ENCODE measurements at places on chromosomes 5 and 9.

- peaks cover 3% of the 10 kb centered on the region for H3K27me3 ChIP-seq
- no peaks in the 10 kb centered on the region for H3K4me1 ChIP-seq
- H3K27ac ChIP-seq: no peak overlapping the region
- H3K4me3 ChIP-seq: no peak overlapping the region
These were observed 481.3 kb downstream of the ZSWIM6 start for GRCh38 chr5:61813361-61813760.

DNA sequence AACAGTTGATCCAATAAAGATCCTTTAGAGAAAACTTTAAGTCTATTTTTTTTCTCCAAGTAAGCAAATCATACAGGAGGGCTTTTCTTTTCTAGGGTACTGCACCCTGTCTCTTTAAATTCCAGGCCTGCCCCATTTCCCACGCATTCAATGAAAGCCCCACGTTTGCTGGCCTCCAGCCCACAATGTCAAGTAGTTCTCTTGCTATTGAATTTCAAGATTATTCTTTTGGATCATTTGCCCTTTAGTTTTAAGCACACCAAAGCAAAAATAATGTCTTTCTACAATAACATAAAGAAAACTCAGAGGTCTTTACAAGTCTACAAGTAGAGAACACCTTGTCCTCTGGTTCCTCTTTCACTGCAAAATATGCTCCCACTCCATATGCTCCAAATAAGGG lies 15.6 kb downstream of the MLLT3 start:
- H3K4me3 ChIP-seq: no peak overlapping the region
- no peaks in the 10 kb centered on the region for H3K27me3 ChIP-seq
- DNase-seq: no peak
- no peak overlapping the region for H3K27ac ChIP-seq
- H3K36me3 ChIP-seq: no peaks in the 10 kb centered on the region

DNA sequence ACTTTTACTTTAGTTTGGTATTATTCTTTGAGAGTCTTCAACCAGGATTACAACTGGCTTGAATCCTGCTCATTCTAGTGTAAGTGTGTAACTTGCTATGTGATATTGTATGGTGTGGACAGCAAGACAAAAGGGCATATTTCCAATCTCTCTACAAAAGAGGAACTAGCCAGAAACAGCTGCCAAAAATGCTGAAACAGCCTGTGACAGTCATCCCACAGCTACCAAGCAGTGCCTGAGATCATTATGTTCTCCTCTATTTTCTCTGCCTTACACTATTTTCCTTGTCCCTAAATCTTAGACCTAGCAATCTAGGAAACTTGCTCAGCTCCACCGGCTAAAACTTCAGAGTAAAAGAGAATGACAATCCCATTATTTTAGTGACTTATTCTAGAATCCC lies 42.8 kb downstream of the WDR41 start:
- DNase-seq: no peak
- H3K4me3 ChIP-seq: no peak overlapping the region
- H3K36me3 ChIP-seq: peaks cover 45% of the 10 kb centered on the region
- H3K27ac ChIP-seq: no peak overlapping the region
- H3K27me3 ChIP-seq: no peaks in the 10 kb centered on the region
- H3K4me1 ChIP-seq: peaks cover 13% of the 10 kb centered on the region

GRCh38 chr9:114616684-114617520 lies 5.8 kb downstream of the TMEM268 start:
- H3K27ac ChIP-seq: peak overlapping the region; percentile 31
- no peaks in the 10 kb centered on the region for H3K36me3 ChIP-seq
- DNase-seq: peak; percentile 26
- no peaks in the 10 kb centered on the region for H3K27me3 ChIP-seq
- H3K4me3 ChIP-seq: no peak overlapping the region

- peak; percentile 70 for DNase-seq
- H3K4me3 ChIP-seq: no peak overlapping the region
- H3K4me1 ChIP-seq: peaks cover 49% of the 10 kb centered on the region
- H3K36me3 ChIP-seq: no peaks in the 10 kb centered on the region
- H3K27ac ChIP-seq: peak overlapping the region; percentile 92
- H3K27me3 ChIP-seq: no peaks in the 10 kb centered on the region
These were observed 182.7 kb downstream of the GNAQ start for GRCh38 chr9:77848897-77849296.

DNA sequence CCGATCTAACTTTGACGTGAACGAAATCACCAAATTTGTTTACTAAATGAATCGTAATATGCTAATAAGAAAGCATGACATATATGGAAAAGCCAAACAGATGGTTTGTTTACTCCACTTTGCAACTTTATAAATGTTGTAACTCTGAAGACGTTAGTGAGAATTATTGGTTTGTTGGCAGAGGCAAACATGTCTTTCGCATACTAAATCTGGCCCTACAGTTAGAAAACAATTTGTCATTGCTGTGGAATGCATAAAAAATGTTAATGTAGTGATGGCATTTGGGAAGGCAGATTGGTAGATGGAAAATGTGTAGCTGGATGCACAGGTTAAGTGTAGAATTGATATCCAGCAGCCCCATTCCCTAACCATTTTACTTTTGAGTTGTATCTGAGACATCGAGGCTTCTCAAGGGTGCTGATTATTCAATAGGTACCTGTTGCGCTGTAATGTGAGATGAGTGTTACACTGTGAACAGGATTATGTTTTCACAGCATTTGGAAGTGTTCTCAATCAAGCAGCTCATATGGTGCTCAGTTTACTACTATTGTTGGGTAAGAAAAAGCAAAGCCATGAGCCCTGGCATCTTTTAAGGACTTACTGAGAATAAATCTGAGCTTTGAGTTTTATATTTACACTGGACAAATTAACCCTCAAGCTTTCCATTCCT lies 444.8 kb downstream of the BNC2 start:
- H3K27ac ChIP-seq: no peak overlapping the region
- DNase-seq: no peak
- H3K4me1 ChIP-seq: no peaks in the 10 kb centered on the region
- H3K27me3 ChIP-seq: no peaks in the 10 kb centered on the region

GRCh38 chr5:152864447-152864846 lies 459.4 kb upstream of the NMUR2 start:
- no peak overlapping the region for H3K27ac ChIP-seq
- no peak for DNase-seq
- no peaks in the 10 kb centered on the region for H3K27me3 ChIP-seq
- H3K4me1 ChIP-seq: no peaks in the 10 kb centered on the region

DNA sequence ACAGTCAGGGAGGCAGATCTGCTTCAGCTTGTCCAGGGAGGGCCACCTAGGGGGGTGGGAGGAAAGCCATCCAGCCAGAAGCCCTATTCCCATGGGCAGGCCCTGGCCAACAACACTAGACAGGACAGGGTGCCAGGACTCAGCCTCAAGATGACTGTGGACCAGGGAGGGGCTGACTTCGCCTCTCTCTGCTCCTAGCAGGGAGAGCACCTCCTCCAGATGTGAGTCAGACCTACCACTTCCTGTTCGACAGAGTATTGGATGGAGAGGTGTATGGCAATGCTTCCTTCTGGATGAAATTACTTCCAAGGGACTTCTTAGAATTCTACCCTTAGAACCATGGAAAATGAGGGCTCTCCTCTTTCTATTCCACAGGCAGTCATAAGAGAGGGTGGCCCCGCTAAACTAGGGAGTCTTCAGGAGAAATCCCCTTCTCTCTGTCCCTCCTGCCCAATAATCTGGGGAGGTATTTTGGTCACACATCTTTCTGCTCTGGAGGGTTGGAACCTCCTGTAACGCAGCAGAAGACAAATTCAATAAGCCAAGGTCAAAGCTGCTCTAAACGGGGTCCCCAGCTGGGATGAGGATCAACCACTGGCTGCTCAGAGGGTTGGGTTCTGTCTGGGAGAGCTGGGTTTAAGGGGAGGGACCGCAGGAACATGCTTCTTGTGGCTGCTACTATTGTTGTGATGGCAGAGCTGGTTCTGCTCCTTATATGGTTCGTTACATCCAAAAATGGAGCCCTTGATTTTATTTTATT lies 23.2 kb upstream of the RCL1 start:
- no peaks in the 10 kb centered on the region for H3K36me3 ChIP-seq

DNA sequence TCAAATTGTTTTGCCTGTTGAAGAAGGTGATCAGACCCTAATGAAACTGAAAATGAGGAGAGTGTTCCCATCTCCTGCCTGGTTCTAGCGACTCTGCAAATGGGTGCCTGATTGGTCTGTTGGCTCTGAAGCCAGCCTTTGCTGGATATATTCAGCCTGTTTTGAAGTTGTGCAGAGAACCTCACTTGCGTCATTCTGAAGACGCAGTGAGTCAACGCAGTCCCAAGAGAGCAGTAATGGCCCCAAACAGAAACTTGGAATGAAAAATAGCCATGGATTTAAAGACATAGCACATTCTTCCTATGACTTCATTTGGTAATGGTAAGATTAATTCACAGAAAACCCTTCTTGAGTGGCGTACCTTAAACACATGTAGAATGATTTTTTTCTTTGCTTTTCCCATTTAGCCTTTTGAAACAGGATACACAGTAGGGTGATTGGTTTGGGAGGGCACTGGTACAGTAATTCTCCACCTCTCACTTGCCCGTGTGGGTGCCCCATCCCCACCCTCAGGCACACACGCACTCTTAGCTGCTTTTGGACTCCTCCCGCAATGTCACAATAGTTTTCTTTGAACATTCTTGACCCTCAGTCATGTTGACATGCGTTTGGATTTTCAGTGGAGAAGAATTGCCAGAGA lies 54.1 kb upstream of the ABL1 start:
- peak; percentile 92 for DNase-seq
- H3K4me1 ChIP-seq: peaks cover 4% of the 10 kb centered on the region
- H3K27ac ChIP-seq: peak overlapping the region; percentile 94
- H3K36me3 ChIP-seq: no peaks in the 10 kb centered on the region
- no peaks in the 10 kb centered on the region for H3K27me3 ChIP-seq
- H3K4me3 ChIP-seq: peak overlapping the region; percentile 52

DNA sequence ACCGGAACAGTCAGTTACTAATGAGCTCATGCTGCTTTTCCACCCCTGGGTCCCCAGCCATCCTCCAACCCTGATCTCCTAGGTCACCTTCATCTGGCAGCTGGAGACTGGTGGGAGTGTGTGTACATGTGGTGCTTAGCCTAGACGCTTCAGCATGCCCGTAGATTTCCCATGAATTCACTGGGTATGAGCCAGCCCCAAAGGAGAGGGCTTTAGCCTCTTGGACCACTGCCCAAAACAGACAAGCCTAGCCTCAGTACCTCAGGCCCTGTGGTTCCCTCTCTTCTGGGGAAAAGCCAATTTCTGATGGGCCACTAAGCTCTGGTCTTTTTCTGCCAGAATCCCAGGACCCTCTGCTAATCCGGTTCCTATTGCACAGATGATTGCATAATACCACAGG lies 48.0 kb upstream of the ASTN2 start:
- H3K4me3 ChIP-seq: no peak overlapping the region
- no peaks in the 10 kb centered on the region for H3K36me3 ChIP-seq
- H3K27ac ChIP-seq: no peak overlapping the region
- no peaks in the 10 kb centered on the region for H3K4me1 ChIP-seq
- no peak for DNase-seq

GRCh38 chr9:136725612-136726011 lies 13.2 kb downstream of the DIPK1B start:
- no peaks in the 10 kb centered on the region for H3K27me3 ChIP-seq
- H3K4me3 ChIP-seq: no peak overlapping the region

- no peak overlapping the region for H3K27ac ChIP-seq
- peaks cover 43% of the 10 kb centered on the region for H3K36me3 ChIP-seq
- H3K4me1 ChIP-seq: no peaks in the 10 kb centered on the region
- DNase-seq: no peak
These were observed 52.1 kb upstream of the CACNA1B start for GRCh38 chr9:137825324-137825989.

DNA sequence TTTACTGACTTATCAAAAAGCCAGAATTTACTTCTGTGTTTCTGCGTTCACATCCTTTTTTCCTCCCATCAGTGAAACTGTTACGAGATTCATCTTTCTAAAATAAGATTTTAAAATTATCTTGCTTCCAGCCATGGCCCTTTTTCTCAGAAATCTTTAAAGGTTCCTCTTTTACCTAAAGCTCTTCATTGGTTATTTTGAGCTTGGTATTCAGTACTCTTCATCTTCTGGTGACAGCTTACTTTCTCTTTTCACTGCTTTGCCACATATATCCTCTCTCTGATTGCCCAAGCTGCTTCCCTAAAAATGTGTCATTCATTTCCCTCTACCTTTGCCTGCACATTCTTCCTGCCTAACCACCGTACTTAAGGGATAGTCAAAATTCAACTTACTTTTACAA lies 32.3 kb downstream of the TGFBR1 start:
- peaks cover 17% of the 10 kb centered on the region for H3K36me3 ChIP-seq
- no peaks in the 10 kb centered on the region for H3K4me1 ChIP-seq
- H3K27me3 ChIP-seq: no peaks in the 10 kb centered on the region
- DNase-seq: no peak

GRCh38 chr5:170747851-170748250 lies 35.7 kb upstream of the GABRP start:
- DNase-seq: peak; percentile 57
- H3K36me3 ChIP-seq: no peaks in the 10 kb centered on the region
- H3K27me3 ChIP-seq: no peaks in the 10 kb centered on the region
- no peak overlapping the region for H3K27ac ChIP-seq
- no peak overlapping the region for H3K4me3 ChIP-seq

DNA sequence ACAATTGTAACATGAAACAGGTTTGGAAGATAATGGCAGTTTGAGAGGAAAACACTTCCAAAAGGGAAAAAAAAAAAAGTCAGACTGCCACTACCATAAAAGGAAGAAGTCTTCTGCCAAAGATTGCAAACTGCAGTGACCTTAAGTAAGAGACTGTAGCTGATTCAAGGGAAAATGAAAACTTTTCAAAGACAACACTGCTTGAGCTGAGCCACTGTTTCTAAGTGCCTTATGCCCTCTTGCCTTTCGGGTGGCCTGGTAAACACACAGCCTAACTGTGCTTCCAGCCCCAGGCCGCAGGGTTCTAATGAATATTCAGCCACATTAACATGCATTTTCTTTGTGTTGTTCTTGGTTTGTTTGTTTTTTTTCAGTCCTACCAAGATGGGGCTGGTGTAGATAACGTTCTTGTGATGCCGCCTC lies 354.6 kb downstream of the BNC2 start:
- DNase-seq: no peak
- H3K27ac ChIP-seq: peak overlapping the region; percentile 47
- no peak overlapping the region for H3K4me3 ChIP-seq
- H3K36me3 ChIP-seq: no peaks in the 10 kb centered on the region
- H3K27me3 ChIP-seq: no peaks in the 10 kb centered on the region

DNA sequence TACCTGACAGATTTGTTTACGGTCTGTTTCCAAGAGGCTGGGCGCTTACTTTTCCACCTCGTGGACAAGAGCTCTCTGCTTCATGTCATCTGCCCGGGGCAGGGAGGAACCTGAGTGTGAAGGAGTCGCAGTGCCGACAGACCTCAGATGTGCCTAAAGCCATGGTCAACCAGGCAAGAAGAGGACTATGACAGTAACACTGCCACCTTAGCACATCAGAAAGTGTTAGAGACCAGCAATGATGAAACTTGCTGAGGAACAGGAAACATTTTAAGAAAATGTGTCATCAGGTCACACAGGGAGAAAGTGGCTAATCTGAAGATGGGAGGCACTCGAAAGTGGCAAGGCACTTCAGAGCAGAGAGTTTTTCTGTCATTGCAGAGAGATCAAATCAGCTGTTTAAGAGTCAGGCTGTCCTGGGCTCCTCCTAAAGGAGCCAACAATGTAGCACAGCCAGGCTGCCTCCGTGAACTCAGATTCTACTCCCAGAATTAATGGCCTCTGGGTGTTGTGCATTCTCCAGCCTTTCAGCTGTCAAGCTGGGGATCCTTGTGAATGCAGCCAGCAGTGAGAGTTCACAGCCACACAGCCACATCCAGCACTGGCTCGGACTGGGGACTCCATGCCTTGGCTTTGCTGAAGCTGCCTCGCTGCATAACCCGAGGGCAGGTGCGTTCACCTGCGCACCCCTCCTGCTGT lies 94.6 kb downstream of the RAPGEF1 start:
- peaks cover 16% of the 10 kb centered on the region for H3K36me3 ChIP-seq
- no peaks in the 10 kb centered on the region for H3K4me1 ChIP-seq
- H3K4me3 ChIP-seq: no peak overlapping the region
- H3K27me3 ChIP-seq: no peaks in the 10 kb centered on the region
- H3K27ac ChIP-seq: no peak overlapping the region

Measured in ascending aorta (tissue), 2 donors.